Left forelimb (tissue), 1 donor: ENCODE measurements at places on chromosomes 2 and 18.

GRCh38 chr2:229855116-229855515, 66.7 kb downstream of the TRIP12 start:
- DNase-seq: no peak

DNA sequence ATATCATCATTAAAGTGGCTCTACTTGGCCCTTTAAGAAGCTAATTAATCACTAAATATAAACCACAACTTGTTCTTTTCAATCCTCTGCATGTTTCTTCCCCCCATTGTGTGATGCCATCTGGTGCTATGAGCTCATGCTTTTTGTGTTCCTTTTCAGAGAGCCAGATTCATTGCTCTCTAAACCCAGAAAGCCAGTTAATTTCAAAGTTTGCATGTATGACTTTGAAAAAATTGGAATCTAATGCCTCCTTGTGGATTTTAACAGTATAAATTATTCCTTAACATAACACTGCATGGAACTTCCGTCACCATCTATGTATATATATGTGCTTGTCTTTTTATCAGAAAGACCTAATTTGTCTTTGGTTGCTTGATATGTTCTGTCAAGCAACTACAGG, 31.1 kb downstream of the TMEM178A start:
- DNase-seq: no peak

GRCh38 chr18:24026457-24026856, 11.9 kb downstream of the TTC39C start:
- no peak for DNase-seq

DNA sequence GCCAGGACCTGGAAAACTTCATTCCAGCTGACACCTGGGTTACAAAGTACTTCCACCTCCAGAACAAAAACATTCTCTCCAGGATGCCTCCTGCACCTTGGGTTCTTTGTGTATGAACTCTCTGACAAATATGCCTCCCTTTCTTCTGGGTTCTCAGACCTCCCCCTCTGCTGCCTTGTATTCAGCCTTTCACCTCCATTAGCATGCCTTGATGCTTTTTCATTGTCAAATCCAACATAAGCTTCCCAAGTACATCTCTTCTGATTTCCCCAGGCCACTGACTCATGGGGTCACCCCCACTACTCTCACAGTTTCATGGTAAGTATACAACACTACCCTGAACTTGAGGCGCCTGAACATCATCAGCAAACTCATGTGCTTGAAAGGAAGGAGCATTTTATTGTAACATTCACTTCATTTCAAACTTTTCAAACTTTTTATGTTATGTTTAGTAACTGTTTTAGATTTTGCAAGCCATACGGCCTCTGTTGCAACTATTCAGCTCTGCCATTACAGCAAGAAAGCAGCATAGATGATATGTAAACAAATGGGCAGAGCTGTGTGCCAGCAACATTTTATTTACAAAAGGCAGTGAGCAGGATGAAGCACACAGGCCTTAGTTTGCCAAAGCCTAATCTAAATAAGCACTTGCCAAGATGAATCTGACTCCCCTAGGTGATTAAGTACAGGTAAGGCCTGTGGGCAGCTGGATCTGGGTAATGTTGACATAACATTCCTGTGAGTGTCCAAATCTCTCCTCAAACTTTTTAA, 32.5 kb upstream of the MRPS9 start:
- no peak for DNase-seq

- DNase-seq: no peak
Observed at GRCh38 chr2:102809291-102810189, 47.7 kb downstream of the TMEM182 start.

DNA sequence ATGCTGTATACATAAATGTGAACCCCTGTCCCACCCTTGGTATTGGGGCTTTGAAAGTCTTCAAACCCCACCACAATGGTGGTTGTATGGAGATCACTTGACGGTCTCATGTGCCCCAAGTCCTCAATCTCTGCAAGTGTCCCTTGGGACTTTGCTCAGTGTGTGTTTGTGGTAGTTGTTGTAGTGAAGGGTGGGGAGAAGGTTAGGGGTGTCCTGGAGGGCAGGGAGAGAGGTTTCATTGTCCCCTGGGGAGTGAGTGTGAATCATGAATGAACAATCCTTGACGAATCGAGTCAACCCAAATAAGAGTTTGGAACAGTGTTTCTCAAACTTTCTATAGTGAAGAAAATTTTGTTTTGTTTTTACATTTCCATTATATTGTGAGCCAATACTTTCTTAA, 28.1 kb downstream of the COL4A3 start:
- no peak for DNase-seq

DNA sequence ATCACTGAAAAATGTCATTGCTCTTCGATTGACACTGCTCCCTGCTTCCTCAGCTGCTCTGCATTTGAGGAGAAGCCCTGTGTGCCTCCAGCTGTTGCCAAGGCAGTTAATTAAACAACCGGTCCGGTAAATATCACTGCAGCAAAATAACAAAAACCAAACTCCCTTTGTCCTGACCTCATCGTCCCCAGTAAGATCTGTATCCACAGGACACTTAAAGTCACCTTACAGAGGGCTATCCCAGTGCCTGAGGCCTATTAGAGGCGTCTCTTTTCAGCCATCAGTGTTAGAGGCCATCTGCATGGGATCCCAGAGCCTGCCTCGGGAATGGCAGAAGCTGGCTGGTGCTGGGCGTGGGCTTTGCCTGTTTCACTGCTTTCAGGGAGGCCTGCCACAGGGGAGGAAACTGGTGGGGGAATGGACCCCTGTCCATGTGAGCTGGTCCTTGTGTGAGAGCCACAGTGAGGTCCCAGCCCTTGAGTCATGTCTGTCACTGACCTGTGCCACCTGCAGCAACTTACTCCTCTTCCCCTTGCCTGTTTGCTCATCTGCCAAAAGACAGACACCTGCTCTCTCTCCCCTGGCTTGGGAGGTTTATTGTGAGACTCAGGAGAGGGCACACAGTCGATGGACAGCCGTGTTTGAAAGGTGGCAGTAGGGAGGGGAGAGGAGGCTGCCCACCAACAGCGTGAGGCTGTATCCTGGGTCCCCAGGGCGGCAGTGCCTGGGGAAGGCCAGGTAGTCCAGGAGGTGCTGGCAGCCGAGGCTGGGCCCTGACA, 117.7 kb upstream of the MCFD2 start:
- no peak for DNase-seq
